ENCODE measurements at places on chromosomes 7 and 10. TPM values are rescaled to one million over a fixed set of nuclear protein-coding genes. Genes with fewer than 3 reads are reported as not detected.
A peak's percentile ranks its signal among the peaks of the same experiment; 100 is the strongest.

DNA sequence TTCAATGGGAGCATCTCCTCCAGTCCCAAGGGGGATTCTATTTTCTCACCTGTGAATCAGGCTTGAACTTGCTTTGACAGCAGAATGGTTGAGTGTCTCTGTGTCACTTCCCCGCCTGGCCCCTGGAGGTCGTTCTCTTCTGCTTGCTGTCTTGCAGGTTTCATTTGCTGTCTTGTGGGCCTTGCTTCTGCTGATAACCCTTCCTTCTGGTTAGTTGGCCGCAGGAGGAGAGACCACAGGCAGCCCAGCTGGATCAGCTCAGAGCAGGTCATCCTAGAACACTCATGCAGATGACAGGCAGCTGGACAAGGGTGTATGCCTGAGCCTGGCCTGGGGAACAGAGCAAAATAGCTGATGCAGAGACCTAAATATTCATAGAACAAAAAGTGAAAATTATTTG is 344.2 kb upstream of the ADARB2 start:
- H3K4me3 ChIP-seq, result no peak overlapping the region
- H3K27ac ChIP-seq, result no peak overlapping the region
- H3K4me1 ChIP-seq, result no peaks in the 10 kb centered on the region
- no peaks in the 10 kb centered on the region for H3K27me3 ChIP-seq
- no peaks in the 10 kb centered on the region for H3K36me3 ChIP-seq

DNA sequence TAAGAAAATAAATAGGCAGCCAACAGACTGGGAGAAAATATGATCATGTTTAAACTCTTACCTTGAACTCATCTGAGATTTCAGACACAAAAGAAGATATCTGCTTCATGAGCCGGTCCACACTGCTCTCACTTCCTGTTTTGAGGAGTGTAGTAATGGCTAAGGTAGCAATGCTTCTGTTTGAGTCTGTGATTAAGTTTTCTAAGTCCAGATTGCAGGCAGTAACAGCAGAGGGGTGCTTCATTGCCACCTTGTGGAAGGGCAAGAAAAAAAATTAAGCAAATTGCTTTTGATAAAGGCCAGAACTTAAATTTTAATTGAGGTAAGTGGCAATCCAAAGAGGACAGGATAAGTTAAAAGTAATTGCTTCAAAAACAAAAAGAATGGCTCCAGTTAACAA is 69.1 kb downstream of the MEST start:
- no peaks in the 10 kb centered on the region for H3K36me3 ChIP-seq
- no peak overlapping the region for H3K27ac ChIP-seq
- no peak overlapping the region for H3K4me3 ChIP-seq
- no peaks in the 10 kb centered on the region for H3K27me3 ChIP-seq

DNA sequence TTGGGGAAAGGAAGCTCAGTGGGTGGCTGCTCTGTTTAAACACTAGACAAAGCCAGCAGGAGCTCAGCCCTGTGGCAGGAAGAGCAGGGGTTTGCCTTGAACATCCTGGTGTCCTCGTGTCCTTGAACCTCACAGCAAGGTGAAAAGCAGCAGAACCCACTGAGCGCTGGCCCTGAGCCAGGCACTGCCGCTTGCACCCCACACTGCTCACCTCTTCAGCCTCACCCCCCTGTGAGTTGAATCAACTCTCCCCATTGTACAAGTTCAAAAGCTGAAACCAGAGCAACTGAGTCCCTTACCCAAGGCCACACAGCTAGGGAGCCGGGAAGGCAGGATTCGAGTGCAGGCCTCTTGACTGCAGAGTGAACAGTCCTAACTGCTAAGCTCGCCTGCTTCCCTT is 32.0 kb downstream of the SLC29A3 start:
- H3K27ac ChIP-seq, result no peak overlapping the region
- no peaks in the 10 kb centered on the region for H3K4me1 ChIP-seq
- no peak overlapping the region for H3K4me3 ChIP-seq
- peak; percentile 13 for DNase-seq
- H3K27me3 ChIP-seq, result no peaks in the 10 kb centered on the region

GRCh38 chr10:78505657-78506056 is 472.0 kb downstream of the RPS24 start:
- H3K4me3 ChIP-seq, result no peak overlapping the region
- no peak overlapping the region for H3K27ac ChIP-seq
- no peaks in the 10 kb centered on the region for H3K4me1 ChIP-seq
- no peak for DNase-seq

GRCh38 chr7:101702362-101702850 is 73.3 kb upstream of the MYL10 start:
- DNase-seq, result no peak
- no peaks in the 10 kb centered on the region for H3K36me3 ChIP-seq
- no peak overlapping the region for H3K4me3 ChIP-seq
- no peak overlapping the region for H3K27ac ChIP-seq
- no peaks in the 10 kb centered on the region for H3K27me3 ChIP-seq

GRCh38 chr7:954330-955238 is at the start of gene ADAP1:
TSS of gene ADAP1 (minus strand) at chr7:954680. CDS start at chr7:954477, 203 bp downstream.
- H3K27me3 ChIP-seq, result no peaks in the 10 kb centered on the region
- H3K27ac ChIP-seq, result no peak within 1 kb of the TSS
- peaks cover 8% of the 10 kb centered on the region for H3K4me1 ChIP-seq
- H3K4me3 ChIP-seq, result no peak within 1 kb of the TSS
- peak; percentile 69 for DNase-seq

- DNase-seq, result no peak
- H3K36me3 ChIP-seq, result no peaks in the 10 kb centered on the region
- H3K4me1 ChIP-seq, result no peaks in the 10 kb centered on the region
- H3K27ac ChIP-seq, result no peak overlapping the region
- no peaks in the 10 kb centered on the region for H3K27me3 ChIP-seq
- H3K4me3 ChIP-seq, result no peak overlapping the region
Observed at GRCh38 chr10:24010436-24010970, 198.4 kb upstream of the KIAA1217 start.

DNA sequence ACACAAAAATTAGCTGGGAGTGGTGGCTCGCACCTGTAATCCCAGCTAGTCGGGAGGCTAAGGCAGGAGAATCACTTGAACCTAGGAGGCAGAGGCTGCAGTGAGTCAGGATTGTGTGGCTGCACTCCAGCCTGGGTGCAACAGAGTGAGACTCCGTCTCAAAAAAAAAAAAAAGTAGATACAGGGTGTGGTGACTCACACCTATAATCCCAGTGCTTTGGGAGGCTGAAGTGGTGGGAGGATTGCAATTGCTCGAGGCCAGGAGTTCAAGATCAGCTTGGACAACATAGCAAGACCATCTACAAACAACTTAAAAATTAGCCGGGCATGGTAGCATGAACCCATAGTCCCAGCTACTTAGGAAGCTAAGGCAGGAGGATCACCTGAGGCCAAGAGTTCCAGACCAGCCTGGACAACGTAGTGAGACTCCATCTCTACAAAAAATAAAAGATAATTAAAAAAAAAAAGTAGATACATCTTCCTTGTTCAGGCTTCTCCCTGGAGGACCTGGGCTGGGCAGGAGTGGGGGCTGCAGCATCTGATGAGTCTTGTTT is 2.0 kb downstream of the MOSPD3 start:
- peaks cover 19% of the 10 kb centered on the region for H3K4me1 ChIP-seq
- H3K27me3 ChIP-seq, result no peaks in the 10 kb centered on the region
- no peaks in the 10 kb centered on the region for H3K36me3 ChIP-seq
- DNase-seq, result no peak
- H3K4me3 ChIP-seq, result no peak overlapping the region
- H3K27ac ChIP-seq, result no peak overlapping the region

GRCh38 chr7:18020138-18020715 is 7.4 kb downstream of the PRPS1L1 start:
- no peak overlapping the region for H3K4me3 ChIP-seq
- DNase-seq, result no peak
- H3K4me1 ChIP-seq, result no peaks in the 10 kb centered on the region
- H3K27me3 ChIP-seq, result no peaks in the 10 kb centered on the region
- H3K36me3 ChIP-seq, result no peaks in the 10 kb centered on the region

- no peaks in the 10 kb centered on the region for H3K36me3 ChIP-seq
- no peak overlapping the region for H3K4me3 ChIP-seq
- H3K27me3 ChIP-seq, result no peaks in the 10 kb centered on the region
- no peak overlapping the region for H3K27ac ChIP-seq
Observed at GRCh38 chr7:20364571-20365196, 34.0 kb downstream of the ITGB8 start.

DNA sequence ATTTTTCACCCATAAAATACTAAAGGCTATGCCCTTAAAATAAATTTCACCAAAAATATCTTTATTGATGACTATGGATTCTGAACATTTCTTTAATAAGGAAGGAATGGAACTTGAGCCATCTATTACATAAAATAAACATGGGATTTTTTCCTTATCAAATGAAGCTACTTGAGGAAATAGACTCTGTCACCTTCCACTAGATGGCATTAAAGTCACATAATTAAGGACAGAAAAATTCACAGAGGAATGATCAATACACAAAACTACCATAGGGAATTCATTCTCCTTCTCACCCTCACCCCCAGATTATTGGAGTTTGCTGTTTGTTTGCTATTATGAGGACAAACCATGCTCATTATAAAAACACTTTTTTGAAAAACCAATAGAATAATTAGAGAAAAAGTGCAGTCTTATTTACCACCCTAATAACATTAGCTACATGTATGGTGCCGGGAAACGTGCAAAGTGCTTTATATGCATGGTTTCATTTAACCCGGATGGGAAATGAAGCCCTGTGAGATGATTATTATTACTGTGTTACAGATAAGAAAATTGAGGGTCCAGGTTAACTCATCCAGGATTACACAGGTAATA is 21.1 kb upstream of the FOXI2 start:
- no peak for DNase-seq
- H3K27me3 ChIP-seq, result no peaks in the 10 kb centered on the region
- no peaks in the 10 kb centered on the region for H3K4me1 ChIP-seq
- H3K4me3 ChIP-seq, result no peak overlapping the region
- H3K36me3 ChIP-seq, result no peaks in the 10 kb centered on the region
- no peak overlapping the region for H3K27ac ChIP-seq

The NOS3 gene
- 9.9 TPM for total RNA-seq

The ADAMTS14 gene
- not detected for total RNA-seq

The UTF1 gene
- total RNA-seq, result not detected

The AMPH gene
- total RNA-seq, result not detected

The SEC31B gene
- total RNA-seq, result 15.4 TPM

The SAP25 gene
- 13.9 TPM for total RNA-seq

The ANXA11 gene
- total RNA-seq, result 217 TPM

The CSGALNACT2 gene
- total RNA-seq, result 21.7 TPM

All from CD8-positive, alpha-beta memory T cell (primary cell).